ENCODE measurements at places on chromosomes 6 and 20.

DNA sequence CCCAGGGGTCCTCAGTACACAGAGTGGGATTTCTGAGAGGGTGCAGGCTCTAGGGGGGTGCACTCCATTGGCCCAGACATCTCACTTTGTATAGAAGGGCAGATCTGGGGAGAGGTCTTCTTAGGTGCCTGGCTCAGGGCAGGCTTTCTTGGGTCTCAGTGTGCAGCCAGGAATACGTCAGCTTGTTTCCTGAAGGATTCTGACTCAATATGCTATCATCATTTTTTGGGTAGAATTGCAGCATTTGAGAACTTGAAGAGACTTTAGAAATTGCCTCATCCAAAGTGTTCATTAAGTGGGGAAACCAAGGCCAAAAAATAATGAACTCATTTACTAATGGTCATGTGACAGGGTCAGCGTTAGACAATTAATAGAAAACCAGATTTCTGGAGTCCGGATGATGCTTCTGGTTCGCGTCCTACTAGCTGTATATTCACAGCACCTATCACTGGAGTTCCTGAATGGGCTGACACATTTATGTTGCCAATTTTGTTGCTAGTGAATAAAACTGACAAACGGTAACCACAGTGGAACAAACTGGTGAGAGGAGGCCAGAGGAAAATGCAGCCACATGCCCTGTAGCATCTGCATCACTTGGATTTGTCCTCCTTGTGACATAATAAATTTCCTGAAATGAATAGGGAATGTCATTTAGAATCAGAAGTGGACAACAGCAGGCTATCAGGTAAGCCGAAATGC, 238.9 kb downstream of the TBC1D7 start:
- no peak for DNase-seq

DNA sequence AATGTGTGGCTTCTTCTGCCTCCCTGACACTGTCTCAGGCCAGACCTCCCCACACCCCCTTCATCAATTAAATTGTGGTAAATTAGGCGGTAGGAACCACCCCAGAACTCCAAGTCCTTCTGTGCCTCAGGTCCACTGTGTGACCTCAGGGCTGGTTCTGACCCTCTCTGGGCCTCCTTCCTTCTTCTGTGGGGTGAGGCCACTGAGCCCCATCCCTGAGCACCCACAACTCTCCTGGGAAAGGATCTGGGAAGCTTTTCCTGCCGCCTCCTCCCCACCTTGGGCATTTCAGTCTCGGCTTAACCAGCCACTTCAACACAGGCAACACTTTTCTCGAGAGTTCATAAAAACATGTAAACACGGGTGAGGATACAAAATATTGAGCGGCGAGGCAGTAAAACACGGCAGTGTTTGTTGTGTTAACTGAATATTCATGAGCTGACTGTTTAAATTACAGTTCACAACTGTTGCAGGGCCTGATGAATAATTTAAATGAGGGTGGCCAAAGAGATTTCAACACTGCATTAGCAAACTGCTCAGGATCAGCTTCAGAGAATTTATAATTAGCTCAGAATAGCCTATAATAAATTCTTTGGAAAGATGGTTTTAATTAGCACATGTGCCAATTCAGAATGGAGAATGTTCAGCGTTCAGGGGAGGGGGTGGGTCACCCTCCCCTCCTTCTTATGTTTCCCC, 112.1 kb downstream of the TOX2 start:
- DNase-seq: no peak

DNA sequence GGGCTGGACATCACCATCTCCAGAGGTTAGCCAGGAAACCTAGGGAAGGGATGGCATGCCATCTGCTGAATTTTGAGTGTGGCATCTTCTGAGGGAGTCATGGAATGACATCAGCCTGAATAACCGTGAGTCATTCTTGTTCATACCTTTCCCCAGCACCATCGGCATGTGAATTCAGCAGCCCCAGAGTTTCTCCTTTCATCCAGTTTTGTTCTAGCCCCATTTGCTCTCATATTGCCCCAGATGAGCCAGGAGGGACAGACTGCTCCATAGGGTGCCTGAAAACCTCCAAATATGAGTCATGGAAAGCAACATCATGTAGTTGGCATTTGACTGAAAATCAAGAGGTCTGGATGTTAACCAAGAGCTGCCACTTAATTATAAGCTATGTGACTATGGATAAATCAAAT, 219.2 kb upstream of the SGK1 start:
- no peak for DNase-seq

DNA sequence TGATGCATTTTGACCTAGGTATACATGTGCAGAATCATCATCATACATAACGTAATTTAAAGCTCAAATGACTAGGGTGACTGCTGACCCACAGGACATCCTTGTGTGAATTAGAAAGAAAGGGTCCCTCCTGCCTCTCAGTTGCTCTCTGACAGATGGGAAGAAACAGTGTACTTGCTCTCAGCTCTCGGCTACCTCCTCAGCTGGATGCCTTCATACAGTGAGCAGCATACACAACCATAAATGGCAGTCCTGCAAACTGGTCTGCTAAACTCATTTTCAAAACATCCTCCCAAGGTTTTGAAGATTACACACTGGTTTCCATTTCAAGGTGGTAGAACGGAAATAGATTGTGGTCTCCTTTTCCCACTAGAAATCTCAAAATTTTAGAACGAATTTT, 26.3 kb downstream of the FILIP1 start:
- DNase-seq: no peak

- DNase-seq: no peak
These were observed 94.5 kb downstream of the PREX1 start for GRCh38 chr20:48733296-48733790.

DNA sequence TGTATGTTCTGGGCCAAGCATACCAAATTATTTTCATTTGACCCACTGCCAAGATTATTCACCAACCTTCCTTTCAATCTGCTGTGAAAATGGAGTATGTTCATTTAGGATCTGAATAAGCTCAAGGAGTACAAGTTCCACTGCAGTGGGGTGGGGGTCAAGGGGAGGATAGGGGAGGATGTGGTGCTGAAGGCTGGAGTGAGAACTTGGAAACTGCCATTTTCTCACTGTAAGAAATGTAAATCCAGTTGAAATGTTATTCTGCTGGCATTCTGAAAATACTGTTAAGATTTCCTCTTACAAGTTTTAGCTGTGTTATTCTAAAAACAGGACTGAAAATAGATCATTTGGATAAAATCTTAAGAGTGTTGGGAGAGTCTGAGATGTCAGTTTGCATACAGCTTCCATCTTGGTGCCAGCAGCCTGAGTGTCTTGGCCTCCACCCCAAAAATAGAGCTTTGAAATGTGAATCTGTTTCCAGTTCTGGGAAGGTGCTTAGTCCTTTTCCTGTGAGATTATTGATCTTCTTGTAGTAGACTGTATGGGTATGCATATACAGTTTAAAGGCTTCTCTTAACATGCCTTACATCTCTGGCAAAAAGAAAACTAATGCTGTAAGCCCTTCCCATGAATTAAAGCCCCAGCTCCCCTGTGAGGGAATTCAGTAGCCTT, 84.3 kb downstream of the CTNNBL1 start:
- no peak for DNase-seq

DNA sequence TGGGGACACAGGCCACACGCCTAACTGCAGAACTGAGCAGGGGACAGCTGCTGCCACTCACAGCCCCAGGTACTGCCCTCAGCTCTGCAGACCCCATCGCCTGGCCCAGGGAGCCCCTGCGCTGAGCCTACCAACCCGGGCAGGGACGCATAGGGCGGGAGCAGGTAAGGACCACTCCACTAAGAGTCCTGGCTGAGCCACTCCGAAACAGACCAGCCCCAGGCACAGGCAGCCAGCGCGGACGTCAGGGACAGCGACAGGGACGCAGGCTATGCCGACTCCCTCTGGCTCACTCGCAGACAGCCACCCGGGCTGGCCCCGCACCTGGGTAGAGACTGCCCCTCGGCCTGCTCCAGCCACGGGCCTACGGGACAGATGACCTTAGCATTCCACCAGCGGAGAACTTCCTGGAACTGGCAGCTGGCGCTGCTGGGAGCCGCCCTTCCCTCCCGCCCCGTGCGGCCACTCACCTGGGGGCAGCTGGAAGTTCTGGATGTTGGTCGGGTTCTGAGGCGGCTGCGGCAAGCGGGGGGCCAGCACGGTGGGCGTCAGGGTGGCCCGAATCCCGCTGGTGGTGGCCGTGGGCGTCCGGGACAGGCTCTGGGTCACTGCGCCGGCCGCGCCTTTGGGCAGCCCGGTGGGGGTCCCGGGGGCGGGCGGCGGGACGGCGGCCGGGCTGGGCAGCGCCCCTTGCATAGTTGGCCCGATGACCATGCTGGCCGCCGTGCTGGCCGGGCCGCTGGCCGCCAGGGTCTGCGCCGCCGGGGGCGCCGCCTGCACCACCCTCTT, 1.5 kb downstream of the TAF4 start:
- no peak for DNase-seq

GRCh38 chr6:60679175-60679574, 1606.8 kb downstream of the KHDRBS2 start:
- DNase-seq: no peak

- no peak for DNase-seq
These were observed 13.3 kb downstream of the GSS start for GRCh38 chr20:34942301-34942700.

DNA sequence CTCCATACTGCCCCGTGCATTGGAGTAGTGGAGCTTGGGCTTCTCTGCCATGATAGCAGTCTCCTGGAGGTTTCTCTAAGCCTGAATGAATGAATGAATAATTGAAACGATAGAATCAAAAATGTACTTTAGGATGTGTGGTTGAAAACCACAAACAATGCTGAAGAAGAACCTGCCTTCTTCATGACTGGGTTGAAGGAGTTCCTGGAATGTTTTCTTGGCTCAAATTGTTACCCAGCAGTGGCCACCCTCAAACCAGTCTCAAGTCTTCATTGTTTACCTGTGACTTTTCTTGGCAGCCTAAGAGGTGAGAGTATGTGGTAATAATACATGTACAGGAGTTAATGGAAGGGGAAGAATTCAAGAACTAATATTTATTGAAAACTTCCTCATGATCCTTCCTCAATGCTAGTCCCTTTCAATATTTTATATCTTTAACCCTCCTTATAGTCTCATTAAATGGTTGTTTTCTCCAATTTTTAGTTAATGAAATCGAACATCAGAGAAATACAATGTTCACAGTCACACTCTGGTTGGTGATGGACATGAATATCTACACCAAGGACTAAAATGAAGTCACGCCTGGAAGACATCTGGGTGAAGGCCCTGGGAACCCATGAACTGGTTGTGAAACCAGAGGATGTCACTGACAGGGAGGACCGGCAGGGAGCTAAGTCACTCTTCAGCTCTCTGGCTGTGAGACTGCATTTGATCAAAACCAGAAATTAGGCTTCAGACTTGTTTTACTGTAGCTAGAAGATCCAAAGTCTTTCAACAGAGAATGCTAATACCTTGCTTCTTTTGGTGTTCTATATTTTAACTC, at the start of gene GSTA5:
Gene GSTA5 (minus strand): TSS at position 51 of the 823 bp plus-strand sequence.
- DNase-seq: no peak

DNA sequence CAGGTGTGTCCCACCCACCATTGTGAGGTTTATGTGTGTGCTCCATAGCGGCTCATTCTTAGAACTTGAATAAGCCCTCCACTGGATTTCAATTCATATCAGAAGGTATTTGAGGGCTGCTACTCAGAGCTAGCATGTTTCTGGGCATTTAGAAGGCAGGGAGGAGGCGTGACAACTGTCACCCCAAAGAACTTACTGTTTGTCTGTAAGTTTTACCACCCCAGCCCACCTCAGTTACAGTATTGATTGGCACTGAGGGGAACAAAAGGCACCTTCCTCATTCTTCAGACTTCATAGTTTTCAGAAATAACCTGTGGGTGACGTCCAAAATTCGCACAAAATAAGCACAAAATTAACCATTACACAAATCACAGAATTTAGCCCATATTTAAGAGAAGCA, 81.7 kb downstream of the KHDC1L start:
- no peak for DNase-seq

DNA sequence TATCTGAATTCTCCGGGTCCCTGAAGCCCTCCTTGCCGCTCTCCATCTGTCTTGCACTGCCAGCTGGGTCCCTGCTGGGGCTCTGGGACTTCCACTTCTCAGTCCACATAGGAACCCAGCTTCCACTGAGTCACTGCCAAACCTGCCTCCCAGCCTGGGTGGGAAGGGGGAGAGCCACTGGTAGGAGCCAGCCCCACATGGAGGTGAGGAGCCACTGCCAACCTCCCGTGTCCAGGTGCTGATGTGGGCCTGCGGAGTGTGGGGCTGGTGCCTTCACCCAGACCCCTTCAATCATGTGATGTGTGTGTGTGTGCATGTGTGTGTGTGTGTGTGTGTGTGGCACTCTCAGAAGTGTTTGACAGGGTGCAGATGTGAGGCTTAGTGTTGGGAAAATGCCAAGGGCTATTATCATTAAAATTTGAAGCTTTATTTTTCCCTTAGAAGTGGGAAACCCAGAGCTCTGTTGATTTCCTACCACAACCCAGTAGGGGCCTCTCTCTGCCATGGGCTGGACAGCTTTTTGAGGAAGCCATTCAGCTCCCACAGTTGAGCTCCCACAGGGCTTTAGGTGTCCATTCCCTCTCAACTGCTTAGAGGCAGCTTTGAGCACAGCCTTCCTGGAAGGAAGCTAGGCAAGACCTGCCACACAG, 9.3 kb upstream of the SGK2 start:
- DNase-seq: no peak

DNA sequence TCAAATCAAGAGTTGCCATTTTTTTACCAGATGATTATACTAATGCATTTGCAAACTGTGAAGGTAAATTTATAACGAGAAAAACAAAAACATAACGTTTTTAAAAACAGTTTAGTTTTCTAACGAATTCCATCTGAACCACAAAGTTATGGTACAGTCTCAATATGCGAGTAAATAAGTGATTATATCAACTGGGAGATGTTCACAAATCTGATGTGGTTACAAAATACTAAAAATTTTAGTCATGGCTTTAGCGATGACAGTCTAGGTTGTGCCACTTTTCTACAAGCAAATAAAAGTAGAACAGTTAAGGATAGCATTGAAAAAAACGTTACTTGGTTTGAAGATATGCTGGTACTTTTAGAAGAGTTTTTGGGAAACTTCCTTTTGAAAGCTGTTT, 186.8 kb downstream of the FUT9 start:
- no peak for DNase-seq

GRCh38 chr20:33687370-33687915, 1.3 kb upstream of the E2F1 start:
- DNase-seq: no peak

DNA sequence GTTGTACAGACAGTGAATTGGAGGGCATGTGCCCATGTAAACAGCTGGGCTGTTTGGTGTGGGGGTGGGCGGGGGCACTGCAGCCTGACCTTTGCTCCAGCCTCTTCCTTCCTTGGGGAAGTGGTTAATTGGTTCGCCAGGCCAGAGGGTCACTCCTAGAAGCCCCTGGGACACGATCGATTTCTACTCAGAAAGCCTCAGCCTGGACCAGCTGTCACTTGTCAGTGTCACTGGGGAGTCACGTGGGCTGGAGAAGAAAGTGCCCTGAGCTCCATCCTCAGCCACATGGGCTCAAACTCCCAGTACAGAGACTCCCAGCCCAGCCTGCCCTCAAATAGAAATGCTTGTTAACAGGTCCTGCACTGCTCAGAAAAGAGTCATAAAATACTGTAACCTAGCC, 423.8 kb upstream of the SULF2 start:
- DNase-seq: no peak

Data from substantia nigra (tissue), 51 donors.